ENCODE measurements at places on chromosomes 12 and 14. TPM values are rescaled to one million over a fixed set of nuclear protein-coding genes. Genes with fewer than 3 reads are reported as not detected.

DNA sequence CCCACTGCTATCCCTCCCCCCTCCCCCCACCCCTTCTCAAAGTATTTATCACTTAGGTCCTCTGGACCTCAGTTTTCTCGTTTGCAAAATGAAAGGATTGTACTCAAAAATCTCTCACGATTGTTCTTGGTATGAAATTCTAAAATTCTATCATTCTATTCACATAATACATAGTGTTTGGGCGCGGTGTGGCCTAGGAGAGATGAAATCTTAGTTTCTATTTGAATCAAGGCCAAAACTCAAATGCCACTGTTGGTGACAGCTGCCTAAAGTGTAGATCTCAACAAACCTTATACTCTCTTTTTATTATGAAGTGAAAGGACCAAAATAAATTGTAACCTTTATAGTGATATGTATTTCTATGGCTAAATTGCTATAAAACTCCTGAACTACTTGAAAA lies 23.7 kb upstream of the YAF2 start:
- DNase-seq: no peak
- no peaks in the 10 kb centered on the region for H3K36me3 ChIP-seq
- no peaks in the 10 kb centered on the region for H3K4me1 ChIP-seq
- no peak overlapping the region for H3K27ac ChIP-seq
- no peak overlapping the region for H3K4me3 ChIP-seq

GRCh38 chr12:130026608-130027176 lies 122.9 kb upstream of the TMEM132D start:
- peaks cover 5% of the 10 kb centered on the region for H3K27me3 ChIP-seq
- no peaks in the 10 kb centered on the region for H3K4me1 ChIP-seq
- no peak overlapping the region for H3K4me3 ChIP-seq
- H3K27ac ChIP-seq: no peak overlapping the region

Gene RND1
- 78.5 TPM for polyA plus RNA-seq

DNA sequence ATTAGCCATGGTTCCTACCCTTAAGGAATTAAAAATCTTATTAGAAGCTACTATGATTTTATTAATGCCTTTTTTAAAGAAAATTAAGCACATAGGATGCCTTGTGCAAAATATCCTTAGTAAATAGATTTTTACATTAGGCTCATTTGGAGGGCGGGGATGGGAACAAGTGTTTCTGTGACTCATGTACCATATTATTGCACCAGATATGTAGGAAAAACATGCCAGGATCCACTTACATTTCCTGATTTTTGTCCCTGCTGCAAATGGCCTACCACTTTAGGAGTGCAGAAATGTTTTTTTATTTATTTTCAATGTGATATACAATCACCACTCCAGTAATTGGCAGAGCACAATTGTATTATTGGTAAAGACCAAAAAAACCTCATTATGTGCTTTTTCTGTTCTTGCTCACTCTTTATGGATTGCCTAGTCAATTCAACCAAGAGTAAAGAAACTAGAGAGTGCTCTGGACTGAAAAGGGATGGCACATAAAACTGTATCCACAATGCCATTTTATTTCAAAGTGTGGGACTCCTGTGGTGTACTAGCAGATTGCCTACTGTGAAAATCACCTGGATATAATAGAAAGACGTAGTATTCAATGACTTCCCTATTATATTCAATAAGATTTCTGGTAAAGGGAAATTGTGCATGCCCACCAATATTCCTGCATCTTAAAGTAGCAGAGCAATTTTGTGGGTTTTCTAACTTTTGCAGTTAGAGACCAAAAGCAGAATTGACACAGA lies 86.9 kb downstream of the ANO6 start:
- no peak overlapping the region for H3K27ac ChIP-seq
- no peak overlapping the region for H3K4me3 ChIP-seq
- DNase-seq: no peak
- peaks cover 25% of the 10 kb centered on the region for H3K4me1 ChIP-seq
- no peaks in the 10 kb centered on the region for H3K27me3 ChIP-seq

GRCh38 chr14:26261368-26262122 lies 336.3 kb downstream of the NOVA1 start:
- H3K4me3 ChIP-seq: no peak overlapping the region
- DNase-seq: no peak
- H3K27me3 ChIP-seq: no peaks in the 10 kb centered on the region
- no peaks in the 10 kb centered on the region for H3K4me1 ChIP-seq

- no peak overlapping the region for H3K27ac ChIP-seq
- H3K27me3 ChIP-seq: no peaks in the 10 kb centered on the region
- H3K36me3 ChIP-seq: no peaks in the 10 kb centered on the region
- H3K4me3 ChIP-seq: no peak overlapping the region
Observed at GRCh38 chr14:42606839-42607238, 1000.2 kb downstream of the LRFN5 start.

GRCh38 chr12:66119870-66120241 lies 10.7 kb downstream of the LLPH start:
- H3K4me3 ChIP-seq: no peak overlapping the region
- H3K27me3 ChIP-seq: no peaks in the 10 kb centered on the region
- H3K27ac ChIP-seq: no peak overlapping the region
- no peaks in the 10 kb centered on the region for H3K4me1 ChIP-seq

DNA sequence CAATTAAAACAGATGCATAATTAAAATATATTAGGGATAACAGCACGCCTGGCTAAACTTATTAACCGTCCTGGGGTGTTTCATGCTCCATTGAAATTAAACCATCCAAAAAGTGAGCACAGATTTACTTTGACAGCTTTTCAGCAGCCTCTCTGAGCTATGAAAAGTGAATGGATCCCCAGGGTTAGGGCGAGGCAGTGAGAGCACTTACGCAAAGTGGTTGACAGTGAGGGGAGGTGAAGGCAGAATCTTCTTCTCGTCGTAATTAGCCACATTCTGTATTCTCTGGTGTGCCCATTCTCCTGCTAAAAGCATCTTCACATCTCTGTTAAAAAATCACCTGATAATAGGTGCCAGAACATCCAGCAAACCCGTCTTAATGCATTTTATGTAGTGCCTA lies 1.9 kb downstream of the TMTC2 start:
- no peak overlapping the region for H3K27ac ChIP-seq
- no peak overlapping the region for H3K4me3 ChIP-seq
- DNase-seq: no peak
- H3K36me3 ChIP-seq: no peaks in the 10 kb centered on the region
- no peaks in the 10 kb centered on the region for H3K27me3 ChIP-seq

- H3K4me3 ChIP-seq: no peak overlapping the region
- no peak overlapping the region for H3K27ac ChIP-seq
- no peaks in the 10 kb centered on the region for H3K27me3 ChIP-seq
- no peak for DNase-seq
- peaks cover 29% of the 10 kb centered on the region for H3K4me1 ChIP-seq
Observed at GRCh38 chr14:75435473-75435872, 7.7 kb downstream of the JDP2 start.

- H3K36me3 ChIP-seq: no peaks in the 10 kb centered on the region
- DNase-seq: no peak
- H3K4me3 ChIP-seq: no peak overlapping the region
- H3K27ac ChIP-seq: no peak overlapping the region
- no peaks in the 10 kb centered on the region for H3K27me3 ChIP-seq
- peaks cover 5% of the 10 kb centered on the region for H3K4me1 ChIP-seq
Observed at GRCh38 chr14:103533999-103534575, 5.1 kb downstream of the TRMT61A start.

DNA sequence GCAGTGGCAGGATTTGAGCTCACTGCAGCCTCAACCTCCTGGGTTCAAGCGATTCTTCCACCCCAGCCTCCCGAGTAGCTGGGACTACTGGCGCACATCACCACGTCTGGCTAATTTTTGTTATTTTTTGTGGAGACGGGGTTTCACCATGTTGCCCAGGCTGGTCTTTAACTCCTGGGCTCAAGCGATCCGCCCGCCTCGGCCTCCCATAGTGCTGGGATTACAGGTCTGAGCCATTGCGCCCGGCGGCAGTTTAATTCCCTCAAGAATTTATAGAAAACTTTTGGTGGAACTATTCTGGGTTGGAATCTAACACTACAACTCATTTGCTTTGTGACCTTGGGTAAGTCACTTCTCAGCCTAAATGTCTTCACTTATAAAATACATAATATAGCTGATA lies 1.8 kb upstream of the SP1 start:
- H3K27me3 ChIP-seq: no peaks in the 10 kb centered on the region
- peaks cover 22% of the 10 kb centered on the region for H3K4me1 ChIP-seq
- no peaks in the 10 kb centered on the region for H3K36me3 ChIP-seq
- no peak overlapping the region for H3K4me3 ChIP-seq
- peak overlapping the region; percentile 90 for H3K27ac ChIP-seq
- DNase-seq: no peak

- no peaks in the 10 kb centered on the region for H3K36me3 ChIP-seq
- H3K4me1 ChIP-seq: peaks cover 12% of the 10 kb centered on the region
- no peak overlapping the region for H3K4me3 ChIP-seq
- H3K27ac ChIP-seq: no peak overlapping the region
Observed at GRCh38 chr12:93245543-93245942, 132.2 kb upstream of the NUDT4 start.

- H3K4me3 ChIP-seq: no peak overlapping the region
- H3K36me3 ChIP-seq: no peaks in the 10 kb centered on the region
- H3K27me3 ChIP-seq: no peaks in the 10 kb centered on the region
- DNase-seq: no peak
Observed at GRCh38 chr14:74979029-74979428, 23.6 kb upstream of the PGF start.

Gene INHBC
- 1.5 TPM for polyA plus RNA-seq

GRCh38 chr12:47236109-47236714 lies 156.5 kb upstream of the AMIGO2 start:
- no peaks in the 10 kb centered on the region for H3K36me3 ChIP-seq
- DNase-seq: no peak
- H3K4me3 ChIP-seq: no peak overlapping the region
- H3K4me1 ChIP-seq: peaks cover under 1% of the 10 kb centered on the region

Gene SYNDIG1L
- polyA plus RNA-seq: not detected

Gene EFS
- 21.5 TPM for polyA plus RNA-seq

DNA sequence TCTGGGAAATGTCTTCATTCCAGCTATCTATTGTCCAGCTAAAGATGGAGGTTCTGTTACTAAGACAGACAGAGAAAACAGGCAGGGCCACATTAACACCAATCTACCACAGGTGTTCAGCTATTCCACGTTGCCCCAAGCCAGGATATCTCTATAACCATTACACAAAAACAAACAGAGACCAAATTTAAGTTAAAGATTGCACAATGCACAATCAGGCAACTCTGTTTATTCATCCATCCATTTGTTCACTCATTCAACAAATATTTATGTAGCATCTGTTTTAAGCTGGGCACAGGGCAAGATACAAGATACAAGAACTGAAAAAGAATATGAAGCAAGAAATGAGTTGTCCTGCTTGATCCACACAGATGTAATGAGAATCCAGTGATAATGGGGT lies 629.0 kb downstream of the MED13L start:
- peak overlapping the region; percentile 6 for H3K27ac ChIP-seq
- no peak overlapping the region for H3K4me3 ChIP-seq
- no peaks in the 10 kb centered on the region for H3K27me3 ChIP-seq
- no peaks in the 10 kb centered on the region for H3K36me3 ChIP-seq
- DNase-seq: no peak
- H3K4me1 ChIP-seq: peaks cover 12% of the 10 kb centered on the region

Gene SNX6
- 59.9 TPM for polyA plus RNA-seq

DNA sequence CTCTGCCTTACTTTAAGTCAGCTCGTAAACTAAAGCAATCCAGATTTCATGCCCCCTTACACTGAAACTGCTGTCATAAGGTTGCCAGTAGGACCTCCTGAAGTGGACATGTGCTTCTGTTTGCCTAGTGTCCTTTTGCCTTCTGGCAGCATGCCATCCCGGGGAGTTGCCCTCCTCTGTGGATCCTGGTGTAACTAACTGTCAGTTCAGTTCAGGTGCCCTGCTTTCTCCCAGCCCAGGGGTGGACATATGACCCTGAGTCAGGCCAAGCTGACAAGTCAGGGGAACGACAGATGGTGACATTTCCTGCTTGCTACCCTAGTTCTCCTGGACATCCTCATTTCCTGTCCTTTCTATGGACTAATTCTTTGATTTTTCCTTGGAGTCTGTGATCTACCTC lies 25.6 kb downstream of the AKAP6 start:
- H3K4me1 ChIP-seq: no peaks in the 10 kb centered on the region
- no peak overlapping the region for H3K4me3 ChIP-seq
- H3K36me3 ChIP-seq: no peaks in the 10 kb centered on the region
- no peaks in the 10 kb centered on the region for H3K27me3 ChIP-seq
- no peak overlapping the region for H3K27ac ChIP-seq
- no peak for DNase-seq

GRCh38 chr14:23066855-23067744 lies 9.8 kb upstream of the CDH24 start:
- no peak overlapping the region for H3K27ac ChIP-seq
- no peaks in the 10 kb centered on the region for H3K36me3 ChIP-seq
- H3K4me3 ChIP-seq: no peak overlapping the region
- peaks cover 32% of the 10 kb centered on the region for H3K4me1 ChIP-seq

DNA sequence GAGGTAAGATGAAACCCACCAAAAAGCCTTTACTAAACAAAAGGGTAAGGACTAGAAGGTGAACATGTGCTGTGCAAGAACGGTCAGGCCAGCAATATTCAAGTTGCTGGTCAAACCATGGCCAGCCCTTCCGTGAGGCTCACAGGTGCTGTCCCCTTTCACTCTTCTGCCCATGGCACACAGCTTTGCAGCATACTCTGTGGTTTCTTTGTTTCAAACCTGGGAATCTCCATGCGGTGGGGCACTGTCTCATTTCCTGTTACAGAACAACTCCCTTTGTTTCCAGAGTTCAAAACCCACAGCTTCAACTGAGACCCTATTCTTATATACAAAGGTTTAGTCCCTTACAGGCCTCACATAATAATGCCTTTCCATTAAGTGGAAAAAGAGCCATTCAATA lies 1.7 kb upstream of the OVCH1 start:
- no peak for DNase-seq
- no peak overlapping the region for H3K4me3 ChIP-seq
- no peaks in the 10 kb centered on the region for H3K27me3 ChIP-seq
- H3K4me1 ChIP-seq: no peaks in the 10 kb centered on the region

Gene SYCP3
- 1.0 TPM for polyA plus RNA-seq

Gene RACGAP1
- polyA plus RNA-seq: 17.3 TPM

DNA sequence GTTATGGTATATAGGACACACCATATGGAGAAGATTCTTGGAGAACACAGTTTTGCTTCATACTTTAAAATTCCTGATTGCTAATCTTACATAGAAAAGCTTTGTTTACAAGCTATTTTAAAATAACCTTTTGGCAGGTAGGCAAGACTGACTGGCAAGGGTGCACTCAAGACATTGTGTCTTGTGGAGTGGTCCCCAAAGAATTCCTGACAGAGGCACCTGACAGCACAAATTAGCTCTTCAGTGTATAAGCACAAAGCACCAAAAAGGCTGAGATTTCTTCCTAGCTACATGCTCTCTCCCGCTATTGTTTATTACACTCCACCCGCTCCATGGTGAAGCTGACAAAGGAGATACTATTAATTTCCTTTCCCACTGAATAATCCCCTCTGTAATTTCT lies 139.4 kb downstream of the MON2 start:
- H3K4me3 ChIP-seq: no peak overlapping the region
- no peaks in the 10 kb centered on the region for H3K27me3 ChIP-seq
- no peaks in the 10 kb centered on the region for H3K36me3 ChIP-seq
- H3K27ac ChIP-seq: no peak overlapping the region

Gene ACRBP
- 1.8 TPM for polyA plus RNA-seq
